GM23248 (cell line): ENCODE measurements at places on chromosomes 13 and 19. TPM values are rescaled to one million over a fixed set of nuclear protein-coding genes. Genes with fewer than 3 reads are reported as not detected.
A peak's percentile ranks its signal among the peaks of the same experiment; 100 is the strongest.

DNA sequence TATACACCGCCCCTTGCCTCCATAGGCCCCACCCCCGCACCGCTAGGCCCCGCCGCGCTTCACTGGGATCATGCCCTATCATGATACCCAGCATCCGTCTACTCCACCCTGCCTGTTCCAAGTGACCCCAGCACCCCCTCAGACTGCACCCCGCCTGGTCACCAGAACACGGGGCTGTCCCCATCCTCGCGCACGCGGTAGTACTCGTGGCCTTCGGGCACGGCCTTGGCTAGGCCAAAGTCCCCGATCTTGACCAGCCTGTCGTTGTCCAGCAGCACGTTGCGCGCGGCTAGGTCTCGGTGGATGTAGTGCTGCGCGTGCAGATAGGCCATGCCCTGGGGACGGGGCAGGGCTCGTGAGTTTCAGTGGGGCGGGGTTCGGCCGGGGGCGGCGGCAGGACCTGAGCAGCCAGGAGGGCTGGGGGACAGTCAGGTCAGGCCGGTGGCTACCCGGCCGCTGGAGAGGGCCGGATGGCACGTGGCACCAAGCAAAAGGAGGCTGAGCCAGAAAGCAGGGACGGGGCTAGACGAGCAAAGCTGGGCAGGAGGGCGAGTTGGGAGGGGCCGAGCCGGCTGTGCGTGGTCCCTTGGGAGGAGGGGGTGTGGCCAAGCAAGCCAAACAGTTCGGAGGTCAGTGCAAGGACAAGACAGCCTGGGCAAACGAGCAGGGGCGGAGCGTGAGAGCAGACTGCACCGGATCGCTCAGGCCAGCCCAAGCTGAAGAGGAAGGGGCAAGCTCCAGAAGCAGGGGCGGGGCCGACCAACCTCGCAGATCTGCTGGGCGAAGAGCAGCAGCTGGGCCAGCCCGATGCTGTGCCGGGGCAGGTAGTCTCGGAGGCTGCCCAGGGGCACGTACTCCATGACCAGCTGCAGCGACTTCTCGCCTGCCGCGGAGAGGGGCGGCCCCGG, 13.6 kb upstream of the ICAM3 start:
- H3K4me1 ChIP-seq, result no peaks in the 10 kb centered on the region
- H3K36me3 ChIP-seq, result peaks cover 10% of the 10 kb centered on the region; the same call in 1 of the 2 replicates
- no peaks in the 10 kb centered on the region for H3K27me3 ChIP-seq
- DNase-seq, result no peak

DNA sequence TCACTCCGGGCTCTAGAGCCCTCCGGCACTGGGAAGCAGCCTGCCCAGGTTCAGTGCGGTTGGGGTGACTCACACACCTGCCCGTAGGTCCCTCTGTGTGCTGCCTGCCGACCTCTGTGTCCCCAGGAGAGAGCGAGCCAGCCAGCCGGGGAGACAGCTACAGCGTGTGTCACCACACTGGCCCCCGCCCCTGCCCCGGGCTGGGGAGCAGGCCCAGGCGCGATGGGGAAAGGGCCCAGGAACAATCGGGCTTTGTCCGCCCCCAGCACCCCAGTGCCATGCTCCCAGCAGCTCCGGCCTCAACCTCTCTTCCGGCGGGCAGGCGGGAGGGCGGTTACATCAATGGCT, at the start of gene KLK6:
Gene KLK6, minus strand, starts transcription at position 179 of the 348 bp plus-strand sequence. CDS start 1,487 bp downstream, outside the sequence.
- H3K36me3 ChIP-seq, result no peaks in the 10 kb centered on the region
- DNase-seq, result no peak
- no peak within 1 kb of the TSS for H3K4me3 ChIP-seq
- H3K27me3 ChIP-seq, result no peaks in the 10 kb centered on the region
- H3K27ac ChIP-seq, result no peak within 1 kb of the TSS

GRCh38 chr13:46894568-46894967, 2.3 kb downstream of the HTR2A start:
- H3K36me3 ChIP-seq, result no peaks in the 10 kb centered on the region
- H3K27me3 ChIP-seq, result no peaks in the 10 kb centered on the region
- peaks cover 32% of the 10 kb centered on the region for H3K4me1 ChIP-seq
- peak overlapping the region; percentile 25 for H3K27ac ChIP-seq
- H3K4me3 ChIP-seq, result peak overlapping the region; percentile 96

The ATXN8OS gene
- not detected in 2 replicates for total RNA-seq

The SLAIN1 gene
- total RNA-seq, result not detected in 2 replicates

The OSCAR gene
- 0.54 TPM in 1 of 2 replicates, not detected in the other for total RNA-seq
